ENCODE measurements at places on chromosomes 3 and 15. TPM values are rescaled to one million over a fixed set of nuclear protein-coding genes. Genes with fewer than 3 reads are reported as not detected.

Gene POLQ
- 18.6 TPM for total RNA-seq

Gene SLC2A2
- 0.48 TPM for total RNA-seq

Gene NR2E3
- total RNA-seq = 1.1 TPM

Gene CSTA
- not detected for total RNA-seq

Gene CHDH
- total RNA-seq = 8.0 TPM

DNA sequence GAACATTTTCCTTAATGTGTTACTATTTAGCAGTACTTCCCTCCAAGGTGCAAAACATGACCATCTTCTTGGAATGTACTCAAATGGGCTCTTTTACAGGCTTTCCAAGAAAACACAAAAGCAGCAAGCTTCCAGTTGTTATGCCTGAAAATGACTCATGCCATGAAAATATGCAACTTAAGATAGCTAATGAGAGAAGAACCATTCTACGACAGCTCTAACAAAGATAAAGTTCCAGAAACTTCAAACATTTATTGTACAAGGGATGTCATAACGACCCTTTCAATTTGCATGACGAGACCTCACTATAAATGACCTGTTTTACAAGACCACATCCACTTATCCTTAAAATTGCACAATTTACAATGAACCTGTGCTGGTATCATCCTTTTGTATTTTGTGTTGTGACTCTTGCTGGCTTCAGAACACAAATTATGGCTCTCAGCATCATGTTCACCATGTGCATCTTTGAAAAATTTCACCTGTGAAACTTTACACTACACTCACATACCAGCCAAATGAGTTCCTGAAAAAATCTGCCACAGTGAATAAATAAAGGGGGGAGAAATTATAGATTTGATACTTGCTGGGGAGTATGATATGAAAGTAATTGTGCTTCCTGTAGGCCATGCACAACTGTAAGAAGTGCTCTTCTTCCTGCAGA is 433.7 kb downstream of the MAGI1 start:
- no peak overlapping the region for H3K27ac ChIP-seq
- H3K4me3 ChIP-seq = no peak overlapping the region
- DNase-seq = no peak
- no peaks in the 10 kb centered on the region for H3K36me3 ChIP-seq

- no peaks in the 10 kb centered on the region for H3K4me1 ChIP-seq
- H3K4me3 ChIP-seq = no peak overlapping the region
- no peaks in the 10 kb centered on the region for H3K36me3 ChIP-seq
- H3K27ac ChIP-seq = no peak overlapping the region
- H3K27me3 ChIP-seq = no peaks in the 10 kb centered on the region
Measured at GRCh38 chr3:194929578-194929960, 243.9 kb downstream of the FAM43A start.
